ENCODE measurements at places on chromosomes 12 and 14. TPM values are rescaled to one million over a fixed set of nuclear protein-coding genes. Genes with fewer than 3 reads are reported as not detected.

Gene TMEM233
- polyA plus RNA-seq = 0.64 TPM

Gene RPGRIP1
- polyA plus RNA-seq = 0.45 TPM

Gene IFI27L2
- 120 TPM for polyA plus RNA-seq

Gene BDKRB2
- 9.4 TPM for polyA plus RNA-seq

Gene FAM222A
- 1.7 TPM for polyA plus RNA-seq

Gene RERG
- 4.3 TPM for polyA plus RNA-seq

Gene OR6C74
- not detected for polyA plus RNA-seq

Gene SSPN
- 13.6 TPM for polyA plus RNA-seq

Gene DIO3
- 1.0 TPM for polyA plus RNA-seq

Gene BRAP
- 4.5 TPM for polyA plus RNA-seq

Gene CLEC4A
- 2.4 TPM for polyA plus RNA-seq

Gene SLC39A5
- 209 TPM for polyA plus RNA-seq

Gene LMBR1L
- 38.7 TPM for polyA plus RNA-seq

Gene LHX5
- polyA plus RNA-seq = not detected

Gene C14orf132
- 1.4 TPM for polyA plus RNA-seq

Gene ANKRD33
- polyA plus RNA-seq = 0.03 TPM

Gene FAM181A
- polyA plus RNA-seq = not detected

Gene BICDL1
- polyA plus RNA-seq = 2.4 TPM

Gene KERA
- polyA plus RNA-seq = not detected

Gene IFI27
- 140 TPM for polyA plus RNA-seq

Gene CACNA2D4
- polyA plus RNA-seq = 2.0 TPM

Gene KRT77
- not detected for polyA plus RNA-seq

Gene MYH6
- 10.8 TPM for polyA plus RNA-seq

Gene PLA2G1B
- polyA plus RNA-seq = 2.3 TPM

Gene MDGA2
- not detected for polyA plus RNA-seq

Gene PPP1R36
- polyA plus RNA-seq = 7.9 TPM

Gene TAS2R50
- polyA plus RNA-seq = not detected

Gene PPP1R1A
- polyA plus RNA-seq = 309 TPM

Gene MYH7
- 0.07 TPM for polyA plus RNA-seq
